ENCODE measurements at places on chromosomes 1 and 21.

GRCh38 chr1:150578272-150579109, 919 bp downstream of the MCL1 start:
- no peak for DNase-seq

GRCh38 chr1:28591708-28592320, at the start of gene RAB42:
TSS of gene RAB42 (plus strand) at chr1:28592265. CDS start at chr1:28592512, 247 bp downstream.
- no peak for DNase-seq

GRCh38 chr1:47808612-47809011, 188.6 kb downstream of the TRABD2B start:
- no peak for DNase-seq

DNA sequence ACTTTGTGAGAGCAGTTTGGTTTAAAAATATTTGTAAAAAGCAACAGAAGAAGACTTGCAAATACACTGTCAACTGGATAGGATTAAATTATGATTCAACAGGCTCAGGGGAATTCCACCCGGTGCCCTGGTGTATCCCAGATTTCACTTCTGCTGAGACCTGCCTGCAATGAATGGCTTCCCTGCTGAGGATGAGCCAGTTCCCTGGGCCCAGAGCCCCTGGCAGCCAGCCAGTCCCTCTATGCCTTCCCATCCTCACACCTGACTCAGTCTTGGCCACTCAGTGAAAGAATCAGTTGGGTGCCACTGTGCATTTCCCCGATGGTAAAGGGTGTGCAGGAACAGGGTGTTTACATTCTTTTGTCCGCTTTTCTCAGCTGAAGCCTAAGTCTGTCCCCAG, 64.4 kb downstream of the KCTD3 start:
- no peak for DNase-seq

GRCh38 chr21:45373991-45374816, 30.8 kb upstream of the COL18A1 start:
- DNase-seq = no peak

GRCh38 chr1:8283058-8283884, 34.6 kb upstream of the SLC45A1 start:
- no peak for DNase-seq

DNA sequence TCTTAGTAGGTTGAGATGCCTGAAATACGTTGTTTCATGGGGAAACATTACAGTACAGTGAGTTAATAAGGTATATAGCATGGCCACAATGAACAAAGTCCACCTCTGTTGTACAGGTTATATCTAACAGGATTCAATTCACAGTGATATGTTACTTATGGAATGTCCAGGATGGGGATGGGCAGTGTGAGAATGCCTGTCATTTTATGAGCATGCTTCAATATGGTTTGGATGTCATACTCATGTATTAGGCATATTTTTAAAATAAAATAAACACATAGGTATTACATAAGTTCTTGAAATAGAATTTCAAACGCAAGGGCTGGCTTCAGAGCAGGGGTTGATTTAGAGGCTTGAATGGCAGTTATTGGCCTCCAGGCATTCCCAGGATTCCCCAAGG, 6.1 kb upstream of the PHLDA3 start:
- no peak for DNase-seq

GRCh38 chr1:226641671-226642231, 93.2 kb downstream of the STUM start:
- DNase-seq = no peak

DNA sequence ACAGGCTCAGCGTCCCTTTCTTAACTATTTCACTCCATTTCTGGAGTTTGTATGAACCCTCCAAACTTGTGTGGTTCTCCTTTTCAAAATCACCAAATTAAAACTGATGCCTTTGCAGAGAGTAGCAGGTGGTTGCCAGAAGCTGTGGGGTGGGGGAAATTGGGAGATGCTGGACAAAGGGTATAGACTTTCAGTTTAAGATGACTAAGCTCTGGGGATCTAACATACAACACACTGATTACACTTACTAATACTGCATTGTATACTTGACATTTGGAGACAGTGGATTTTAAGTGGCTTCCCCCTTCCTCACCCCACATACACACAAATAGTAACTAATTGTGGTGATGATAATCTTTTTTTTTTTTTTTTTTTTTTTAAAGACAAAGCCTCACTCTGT, 11.1 kb upstream of the SCYL3 start:
- DNase-seq = no peak

DNA sequence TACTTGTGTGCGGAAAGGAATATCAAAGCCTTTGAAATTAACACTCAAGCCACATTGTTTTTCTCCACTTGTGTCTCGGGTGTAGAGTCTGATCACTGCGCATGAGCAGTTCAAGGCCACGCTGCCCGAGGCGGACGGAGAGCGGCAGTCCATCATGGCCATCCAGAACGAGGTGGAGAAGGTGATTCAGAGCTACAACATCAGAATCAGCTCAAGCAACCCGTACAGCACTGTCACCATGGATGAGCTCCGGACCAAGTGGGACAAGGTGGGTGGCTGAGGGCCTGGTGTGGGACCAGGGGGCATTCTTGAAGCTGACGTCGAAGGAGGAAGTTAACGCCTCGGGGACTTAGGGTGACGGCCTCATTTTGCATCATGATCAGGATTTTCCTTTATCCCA, 43.7 kb upstream of the MTR start:
- no peak for DNase-seq

DNA sequence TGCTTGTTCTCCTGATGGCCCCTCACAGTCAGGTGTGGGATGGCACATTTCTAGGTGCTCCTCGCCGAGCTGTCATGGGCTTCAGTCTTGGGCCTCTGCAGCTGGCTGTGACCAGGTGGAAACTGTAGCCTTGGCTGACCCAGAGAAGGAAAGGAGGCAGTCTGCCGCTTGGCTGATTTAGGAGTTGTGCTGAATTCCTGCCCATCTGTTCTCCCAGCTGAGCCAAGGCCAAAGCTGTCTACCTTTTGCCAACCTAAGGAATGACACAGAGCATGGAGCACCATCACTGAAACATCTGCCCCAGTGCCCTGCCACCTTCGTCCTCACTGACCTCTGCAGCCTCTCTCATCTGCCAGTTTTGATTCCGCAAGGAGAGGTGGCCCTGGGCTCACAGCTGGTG, 27.9 kb downstream of the UTP25 start:
- DNase-seq = no peak

Measured in central memory CD4-positive, alpha-beta T cell (primary cell).